ENCODE measurements at places on chromosomes 13 and 19.
A peak's percentile ranks its signal among the peaks of the same experiment; 100 is the strongest.

DNA sequence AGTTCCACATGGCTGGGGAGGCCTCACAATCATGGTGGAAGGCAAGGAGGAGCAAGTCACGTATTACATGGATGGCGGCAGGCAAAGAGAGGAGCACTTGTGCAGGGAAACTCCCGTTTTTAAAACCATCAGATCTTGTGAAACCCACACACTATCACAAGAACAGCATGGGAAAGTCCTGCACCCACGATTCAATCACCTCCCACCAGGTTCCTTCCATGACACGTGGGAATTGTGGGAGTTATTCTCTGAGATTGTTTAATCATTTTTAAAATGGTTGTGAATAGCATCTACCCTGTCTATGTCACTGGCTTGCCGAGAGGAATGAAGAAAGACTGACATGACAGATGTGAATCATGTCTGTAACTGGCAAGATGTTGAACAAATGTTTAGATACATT, 301.7 kb downstream of the HS6ST3 start:
- DNase-seq: no peak

GRCh38 chr19:7429638-7430282, 59.1 kb downstream of the PEX11G start:
- no peak for DNase-seq

GRCh38 chr13:59210543-59210942, 953.2 kb downstream of the DIAPH3 start:
- no peak for DNase-seq

DNA sequence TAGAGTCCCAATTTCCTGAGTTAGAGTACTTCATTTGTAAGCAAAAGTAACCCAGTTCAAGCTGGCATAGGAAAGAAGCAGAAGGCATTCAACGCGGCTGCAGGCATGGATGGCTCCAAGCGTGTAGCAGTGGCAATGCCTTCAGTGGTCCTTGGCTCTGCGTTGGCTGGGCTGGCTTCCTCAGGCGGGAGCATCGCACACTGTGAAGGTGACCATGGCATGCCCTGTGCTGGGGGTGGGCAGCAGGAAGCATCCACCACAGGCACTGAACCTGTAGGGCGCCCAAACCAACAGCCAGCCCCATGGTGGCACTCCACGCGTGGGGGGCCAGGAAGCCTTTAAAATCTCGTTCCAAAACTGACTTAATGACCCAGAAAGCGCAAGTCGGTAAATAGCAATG, 53.6 kb upstream of the SPACA7 start:
- DNase-seq: no peak

- no peak for DNase-seq
Measured at GRCh38 chr13:93336728-93337127, 110.1 kb downstream of the GPC6 start.

DNA sequence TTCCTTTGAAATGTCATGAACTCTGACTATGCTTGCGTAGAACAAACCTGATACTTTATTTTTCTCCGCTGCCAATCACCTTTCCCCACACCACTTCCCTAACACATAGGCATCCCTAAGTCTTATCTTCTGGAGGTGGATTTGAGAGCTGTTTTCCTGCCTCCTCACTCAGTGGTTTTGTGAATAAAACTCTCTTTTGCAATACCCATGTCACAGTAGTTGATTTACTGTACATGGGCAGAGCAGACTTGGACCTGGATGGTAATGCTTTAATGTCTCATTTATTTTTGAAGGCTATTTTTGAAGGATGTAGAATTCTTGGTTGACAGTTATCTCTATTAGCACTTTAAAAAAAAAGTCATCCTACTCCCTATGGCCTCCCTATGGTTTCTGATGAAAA, 881.8 kb downstream of the SLITRK5 start:
- no peak for DNase-seq

DNA sequence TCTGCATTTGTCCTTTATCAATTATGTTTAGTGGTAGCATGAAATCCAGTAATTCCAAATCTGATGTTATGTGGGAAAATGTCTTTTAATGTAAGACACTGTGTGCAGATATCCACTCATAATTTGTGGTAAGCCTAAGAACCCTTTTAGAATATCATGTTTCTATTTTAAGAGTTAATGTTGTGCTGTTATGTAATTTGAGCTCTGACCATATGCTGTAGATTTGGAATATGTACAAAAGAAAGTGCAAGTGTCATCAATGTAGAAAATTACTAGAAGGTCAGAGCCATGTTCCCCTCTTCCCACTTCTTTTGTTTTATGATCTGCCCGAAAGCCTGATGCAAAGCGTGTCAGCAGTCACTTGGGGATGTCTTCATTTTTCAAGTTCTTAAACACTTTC, 44.5 kb downstream of the SCEL start:
- no peak for DNase-seq

GRCh38 chr19:42175952-42176648, 41.4 kb downstream of the DEDD2 start:
- no peak for DNase-seq

- DNase-seq: peak; percentile 52
Measured at GRCh38 chr19:4795400-4795799, 3.9 kb downstream of the FEM1A start.
